ENCODE measurements at places on chromosomes 4 and X.

DNA sequence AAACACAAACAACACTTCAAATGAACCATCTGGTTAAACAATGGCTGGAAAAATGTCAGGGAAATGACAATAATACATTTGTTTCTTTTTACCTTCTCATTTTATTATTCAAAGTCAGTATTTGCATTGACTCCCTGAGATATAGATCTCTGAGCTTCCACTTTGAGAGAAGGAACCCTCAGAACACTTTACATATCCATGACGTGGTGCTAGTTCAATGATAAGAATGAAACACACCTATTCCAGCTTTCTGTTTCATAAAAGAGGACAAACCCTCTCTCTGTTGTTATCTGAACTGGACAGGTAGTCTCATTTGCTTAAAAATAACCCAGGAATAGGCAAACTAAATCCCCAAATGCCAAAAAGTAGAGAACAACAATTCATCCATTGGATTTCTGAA, 65.3 kb upstream of the CCSER1 start:
- no peak for DNase-seq

DNA sequence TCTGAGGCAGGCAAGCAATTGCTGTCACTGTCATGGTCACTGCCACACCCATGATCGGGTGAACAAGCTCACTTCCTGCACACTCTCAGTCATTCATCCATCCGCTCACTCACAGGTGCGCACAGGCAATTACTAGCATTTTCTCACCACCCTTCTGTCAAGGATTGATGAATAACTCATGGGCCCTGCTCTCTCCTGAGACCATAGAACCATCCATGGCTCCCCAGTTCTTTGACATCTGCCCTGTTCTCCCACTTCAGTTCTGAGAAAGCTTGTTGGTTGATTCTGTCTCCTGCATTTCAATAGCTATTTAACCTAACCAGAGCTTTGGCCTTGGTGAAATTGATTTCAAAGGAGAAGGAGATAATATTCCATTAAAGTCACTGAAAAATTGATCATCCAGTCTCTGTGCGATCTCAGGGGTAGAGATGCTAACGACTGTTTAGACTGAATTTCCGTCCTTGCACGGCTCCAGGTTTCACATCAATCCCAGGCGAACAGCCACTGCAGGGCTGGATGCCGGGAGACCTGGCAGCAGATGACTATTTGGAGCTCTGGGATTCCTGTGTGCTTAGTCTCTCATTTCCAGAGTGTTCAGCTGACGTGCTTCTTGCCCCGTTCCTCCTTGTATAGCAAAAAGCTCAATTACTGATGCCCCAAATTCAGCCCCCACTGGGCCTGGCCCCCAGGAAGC, 36.9 kb upstream of the ADRA2C start:
- no peak for DNase-seq

DNA sequence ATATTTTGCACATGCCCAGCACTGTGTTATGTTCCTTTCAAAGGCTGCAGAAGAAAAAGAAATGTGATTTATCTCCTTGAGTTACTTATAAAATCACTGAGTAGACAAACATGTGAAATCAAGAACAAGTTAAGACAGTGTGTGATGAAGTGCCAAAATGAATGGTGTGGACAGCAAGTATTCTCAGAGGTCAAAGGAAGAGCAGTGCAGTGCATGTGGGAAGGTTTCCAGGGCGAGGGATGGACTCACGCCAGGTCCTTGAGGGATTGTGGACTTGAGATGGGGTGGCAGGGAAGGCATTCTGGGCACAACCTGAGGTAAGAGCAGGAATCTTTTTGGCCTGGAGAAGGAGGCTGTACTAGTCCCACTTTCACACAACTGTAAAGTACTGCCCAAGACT, 115.5 kb downstream of the FNIP2 start:
- no peak for DNase-seq

DNA sequence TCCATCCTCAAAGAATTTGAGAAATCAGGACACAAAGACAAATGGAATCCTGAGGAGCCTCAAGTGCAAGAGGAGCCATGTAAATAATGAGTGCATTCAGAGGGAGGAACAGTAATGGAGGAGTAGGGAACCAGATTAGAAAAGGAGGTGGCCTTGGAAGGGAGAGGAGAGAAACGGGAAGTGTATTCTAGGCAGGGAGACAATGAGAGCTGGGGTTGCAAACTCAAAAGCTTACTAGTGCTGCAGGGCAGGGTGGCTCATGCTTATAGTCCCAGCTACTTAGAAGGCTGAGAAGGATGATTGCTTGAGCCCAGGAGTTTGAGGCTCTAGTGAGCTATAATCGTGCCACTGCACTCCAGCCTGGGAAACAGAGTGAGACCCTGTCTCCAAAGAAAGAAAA, 113.2 kb upstream of the LSM6 start:
- no peak for DNase-seq

GRCh38 chr4:77197831-77198230, 40.8 kb downstream of the CCNG2 start:
- DNase-seq, result no peak
